ENCODE measurements at places on chromosomes 1 and 21.
A peak's percentile ranks its signal among the peaks of the same experiment; 100 is the strongest.

DNA sequence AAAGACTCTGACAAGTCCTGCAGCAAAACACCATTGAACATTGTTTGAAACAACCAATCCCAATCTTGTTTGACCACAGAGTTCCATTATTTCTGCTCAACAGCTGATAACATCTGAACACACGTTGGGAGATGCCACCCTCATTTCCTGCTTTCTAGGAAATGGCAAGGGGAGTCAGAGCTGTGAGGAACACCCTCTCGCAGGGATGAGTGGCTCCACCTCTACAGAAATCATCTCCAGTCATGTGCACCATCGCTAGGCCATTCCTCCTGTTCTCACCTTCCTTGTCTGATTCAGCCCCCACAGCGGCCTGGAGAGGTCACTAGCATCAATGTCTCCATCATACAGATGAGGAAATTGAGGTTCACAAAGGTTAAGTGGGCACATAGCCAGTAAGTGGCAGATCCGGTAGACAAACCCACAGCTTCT lies 22.4 kb upstream of the RUNX3 start:
- no peaks in the 10 kb centered on the region for H3K4me1 ChIP-seq
- H3K4me3 ChIP-seq: no peak overlapping the region
- no peaks in the 10 kb centered on the region for H3K27me3 ChIP-seq
- DNase-seq: no peak
- H3K27ac ChIP-seq: no peak overlapping the region
- no peaks in the 10 kb centered on the region for H3K36me3 ChIP-seq

GRCh38 chr1:178047403-178048093 lies 46.4 kb upstream of the RASAL2 start:
- no peak overlapping the region for H3K4me3 ChIP-seq
- H3K36me3 ChIP-seq: no peaks in the 10 kb centered on the region
- H3K27me3 ChIP-seq: no peaks in the 10 kb centered on the region
- no peak for DNase-seq

DNA sequence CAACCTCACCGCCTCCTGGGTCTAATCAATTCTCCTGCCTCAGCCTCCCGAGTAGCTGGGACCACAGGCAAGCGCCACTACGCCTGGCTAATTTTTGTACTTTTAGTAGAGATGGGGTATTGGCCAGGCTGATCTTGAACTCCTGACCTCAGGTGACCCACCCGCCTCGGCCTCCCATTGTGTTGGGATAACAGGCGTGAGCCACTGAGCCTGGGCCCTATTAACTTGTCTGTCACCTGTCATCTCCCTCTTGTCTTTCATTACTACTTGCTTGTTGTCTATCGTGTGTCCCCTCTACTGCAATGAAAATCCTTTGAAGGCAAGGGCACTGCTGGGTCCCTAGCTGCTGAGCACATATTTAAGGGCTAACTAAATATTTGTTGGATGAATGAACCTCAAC lies 3.4 kb downstream of the UQCRHL start:
- peaks cover 20% of the 10 kb centered on the region for H3K4me1 ChIP-seq
- no peak for DNase-seq
- no peak overlapping the region for H3K27ac ChIP-seq
- H3K4me3 ChIP-seq: no peak overlapping the region

DNA sequence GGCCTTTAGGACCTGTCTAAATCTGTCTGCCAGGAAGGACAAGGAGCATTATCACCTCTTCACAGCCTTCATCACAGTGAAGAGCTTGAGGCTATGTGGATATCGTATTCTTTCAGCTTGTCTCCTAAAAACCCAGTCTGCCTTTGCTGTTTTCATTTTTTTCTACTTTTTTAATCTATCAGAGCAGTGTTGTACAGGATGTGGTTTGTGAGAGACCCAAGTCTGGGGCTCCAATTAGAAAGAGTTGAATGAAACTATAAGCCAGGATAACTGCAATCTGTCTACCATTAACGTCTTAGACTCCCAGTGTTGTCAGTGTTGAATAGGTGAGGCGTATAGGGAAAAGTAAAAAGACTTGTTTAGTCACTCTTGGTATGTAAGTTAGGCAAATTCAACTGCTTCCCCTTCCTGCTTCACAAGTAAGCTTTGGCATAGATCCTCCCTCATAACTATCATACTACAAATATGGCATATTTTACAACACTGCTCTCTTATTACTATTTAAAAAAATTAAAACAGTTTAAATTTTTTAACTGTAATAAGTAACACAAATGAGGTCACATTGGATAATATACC lies 1225.8 kb upstream of the PRMT6 start:
- H3K4me1 ChIP-seq: no peaks in the 10 kb centered on the region
- no peaks in the 10 kb centered on the region for H3K27me3 ChIP-seq
- H3K4me3 ChIP-seq: no peak overlapping the region
- no peak for DNase-seq

DNA sequence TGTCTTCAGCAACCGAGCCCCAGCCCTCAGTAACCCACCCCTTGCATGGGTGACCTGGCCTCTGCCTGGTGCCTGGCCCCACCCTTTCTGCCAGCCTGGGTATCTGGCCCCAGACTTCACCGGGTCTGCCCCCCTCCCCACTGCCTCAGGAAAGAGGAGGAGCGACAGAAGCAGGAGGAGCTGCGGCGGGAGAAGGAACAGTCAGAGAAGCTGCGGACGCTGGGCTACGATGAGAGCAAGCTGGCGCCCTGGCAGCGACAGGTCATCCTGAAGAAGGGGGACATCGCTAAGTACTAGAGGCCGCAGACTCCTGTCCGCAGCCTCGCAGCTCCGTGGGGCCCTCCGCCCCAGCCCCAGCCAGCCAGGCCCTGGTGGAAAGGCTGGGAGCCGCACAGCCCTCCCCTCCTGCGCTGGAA lies 6.1 kb downstream of the TNFRSF25 start:
- DNase-seq: no peak

DNA sequence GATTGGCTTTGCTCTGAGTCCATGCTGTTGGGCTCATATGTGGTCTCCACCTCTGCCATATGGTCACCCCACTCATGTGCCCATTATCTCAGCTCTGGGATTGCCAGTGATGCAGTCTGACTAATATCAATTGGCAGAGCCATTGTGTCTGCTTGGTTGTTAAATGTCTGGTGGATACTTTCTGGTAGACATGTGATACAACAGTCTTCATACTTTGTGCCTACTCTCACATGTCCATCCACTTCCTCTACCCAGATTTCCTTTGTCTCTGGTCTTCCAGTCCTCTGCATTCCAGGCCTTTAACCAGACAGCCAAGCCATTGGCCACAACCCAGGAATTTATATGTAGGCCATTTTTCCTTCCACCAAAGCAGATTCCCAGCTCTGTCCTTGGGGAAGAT lies 30.8 kb upstream of the DIPK1A start:
- no peaks in the 10 kb centered on the region for H3K27me3 ChIP-seq
- H3K36me3 ChIP-seq: no peaks in the 10 kb centered on the region
- DNase-seq: no peak
- H3K27ac ChIP-seq: no peak overlapping the region

- H3K4me3 ChIP-seq: peak within 1 kb of the TSS; percentile 61
- peaks cover 27% of the 10 kb centered on the region for H3K36me3 ChIP-seq
Measured at GRCh38 chr1:1540090-1540817, at the start of gene TMEM240. Gene TMEM240, minus strand, starts transcription at chr1:1540624. Its CDS starts 278 bp downstream, at chr1:1540346.

DNA sequence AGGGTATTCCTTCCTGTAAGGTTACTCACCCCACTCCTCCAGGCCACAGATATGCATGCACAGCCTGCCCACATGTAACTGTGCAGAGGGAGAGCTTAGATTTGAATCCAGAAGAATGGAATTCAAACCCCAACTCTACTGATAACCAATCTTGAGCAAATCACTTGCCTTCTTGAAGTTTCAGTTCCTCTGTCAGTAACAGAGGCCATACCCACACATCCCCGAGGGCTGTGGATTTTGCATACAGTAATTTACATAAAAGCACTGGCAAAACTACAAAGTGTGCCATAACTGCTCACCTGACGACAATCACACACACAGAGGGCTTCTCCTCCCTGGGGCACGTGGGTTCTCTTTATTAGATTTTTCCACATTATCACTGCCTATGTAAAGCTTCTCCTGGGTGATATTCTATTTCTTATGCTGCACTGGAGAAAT lies 18.6 kb downstream of the CD247 start:
- no peaks in the 10 kb centered on the region for H3K4me1 ChIP-seq
- H3K27me3 ChIP-seq: peaks cover 3% of the 10 kb centered on the region
- H3K27ac ChIP-seq: no peak overlapping the region
- H3K4me3 ChIP-seq: no peak overlapping the region
- H3K36me3 ChIP-seq: no peaks in the 10 kb centered on the region

- H3K36me3 ChIP-seq: no peaks in the 10 kb centered on the region
- H3K27me3 ChIP-seq: no peaks in the 10 kb centered on the region
- H3K27ac ChIP-seq: no peak overlapping the region
Measured at GRCh38 chr21:21508859-21509258, 510.6 kb downstream of the NCAM2 start.

GRCh38 chr1:228454238-228454637 lies 32.9 kb upstream of the RNF187 start:
- H3K4me3 ChIP-seq: no peak overlapping the region
- no peaks in the 10 kb centered on the region for H3K36me3 ChIP-seq
- H3K27me3 ChIP-seq: no peaks in the 10 kb centered on the region
- no peak for DNase-seq
- H3K27ac ChIP-seq: no peak overlapping the region

DNA sequence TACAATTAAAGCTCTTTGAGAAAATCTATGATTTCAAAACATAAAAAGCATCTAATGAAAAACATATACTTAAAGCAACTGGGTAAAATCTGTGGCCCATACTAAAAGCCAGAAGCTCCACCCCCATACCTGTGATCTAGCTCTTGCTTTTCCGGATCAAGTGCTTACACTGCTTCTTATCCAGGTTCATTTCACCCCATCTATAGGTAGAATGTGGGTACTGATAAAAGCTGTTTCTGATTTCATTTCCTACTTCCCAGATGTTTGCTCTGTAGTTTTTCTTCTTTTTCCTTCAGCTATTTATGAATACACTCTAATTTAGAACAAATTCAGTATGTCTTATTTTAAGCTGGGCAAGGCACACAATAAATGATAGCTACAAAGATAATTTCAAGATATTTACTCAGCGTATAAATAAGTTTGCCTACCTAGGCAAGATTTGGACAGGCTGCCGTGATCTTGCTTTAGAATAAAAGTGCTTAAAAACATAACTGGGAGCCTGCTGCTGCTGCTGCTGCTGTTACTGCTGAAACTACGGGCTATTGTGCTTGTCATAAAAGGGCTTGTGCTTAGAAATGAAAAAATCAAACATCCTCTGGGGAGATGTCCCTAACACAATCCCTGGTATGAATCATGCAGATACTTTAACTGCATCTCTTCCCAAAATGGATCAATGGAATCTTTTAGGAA lies 2.1 kb downstream of the SIPA1L2 start:
- peaks cover 11% of the 10 kb centered on the region for H3K27me3 ChIP-seq
- H3K27ac ChIP-seq: no peak overlapping the region
- no peaks in the 10 kb centered on the region for H3K4me1 ChIP-seq
- no peaks in the 10 kb centered on the region for H3K36me3 ChIP-seq
- DNase-seq: peak; percentile 48
- H3K4me3 ChIP-seq: no peak overlapping the region

DNA sequence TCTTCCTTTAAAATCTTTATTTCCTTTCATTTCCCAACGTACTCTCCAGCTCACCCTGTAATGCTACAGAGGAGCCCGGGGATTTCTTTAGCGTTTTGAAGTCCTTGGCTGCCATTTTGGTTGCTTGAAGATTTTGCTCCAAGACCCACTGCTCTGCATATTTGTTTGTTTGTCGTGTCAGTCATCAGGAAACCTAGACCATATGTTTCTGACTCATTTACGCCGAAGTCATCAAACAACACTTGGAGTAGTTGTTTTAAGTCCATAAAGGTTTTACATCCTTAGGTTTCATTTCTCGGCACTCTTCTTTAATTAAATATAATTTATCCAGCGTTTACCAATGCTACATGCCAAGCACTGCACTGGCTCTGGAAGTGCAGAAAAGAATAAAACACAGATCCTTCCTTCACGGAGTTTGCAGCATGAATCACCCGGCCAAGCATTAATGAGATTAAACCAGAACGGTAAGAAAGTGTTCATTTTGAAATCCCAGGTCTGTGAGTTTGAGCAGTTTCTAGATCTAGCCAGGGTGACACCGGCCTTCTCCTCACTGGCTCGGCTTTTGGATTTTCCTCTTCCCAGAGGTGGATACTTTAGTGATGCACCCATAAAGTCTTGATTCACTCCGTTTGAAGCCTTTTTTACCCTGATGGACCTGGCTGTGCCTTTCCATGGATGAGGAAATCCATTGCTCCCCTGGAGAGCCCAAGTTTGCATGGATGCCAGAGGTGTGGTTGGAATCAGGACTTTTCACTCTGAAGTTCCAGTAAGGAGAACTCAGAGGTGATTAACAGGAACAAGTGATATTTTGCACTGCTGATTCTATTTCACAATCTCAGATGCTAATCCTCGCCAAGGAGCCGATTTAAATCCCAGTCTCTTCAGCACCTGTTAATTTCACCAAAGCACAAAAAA lies 109.3 kb downstream of the KAZN start:
- DNase-seq: no peak
- no peaks in the 10 kb centered on the region for H3K36me3 ChIP-seq
- H3K27me3 ChIP-seq: no peaks in the 10 kb centered on the region
- no peak overlapping the region for H3K27ac ChIP-seq

DNA sequence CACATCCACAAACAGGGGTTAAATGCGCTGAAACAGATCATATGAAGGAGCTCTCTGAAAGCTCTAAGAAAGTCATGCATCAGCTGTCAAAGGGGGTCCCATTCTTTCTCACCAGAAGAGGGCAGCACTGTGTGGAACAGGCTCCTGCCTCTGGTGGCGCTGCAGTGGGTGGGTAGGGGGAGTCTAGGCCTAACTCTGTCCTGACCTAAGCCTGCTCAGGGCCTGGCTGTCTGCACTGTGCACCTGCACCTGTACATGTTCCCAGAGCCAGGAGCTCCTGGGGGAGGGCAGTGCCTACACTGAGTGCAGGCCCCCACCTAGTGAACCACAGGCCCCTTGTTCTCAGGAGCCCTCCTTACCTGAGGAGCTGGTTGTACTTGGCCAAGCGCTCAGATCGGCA lies 16.0 kb downstream of the ENO1 start:
- peaks cover 2% of the 10 kb centered on the region for H3K4me1 ChIP-seq
- no peak overlapping the region for H3K27ac ChIP-seq
- no peaks in the 10 kb centered on the region for H3K27me3 ChIP-seq
- DNase-seq: no peak

DNA sequence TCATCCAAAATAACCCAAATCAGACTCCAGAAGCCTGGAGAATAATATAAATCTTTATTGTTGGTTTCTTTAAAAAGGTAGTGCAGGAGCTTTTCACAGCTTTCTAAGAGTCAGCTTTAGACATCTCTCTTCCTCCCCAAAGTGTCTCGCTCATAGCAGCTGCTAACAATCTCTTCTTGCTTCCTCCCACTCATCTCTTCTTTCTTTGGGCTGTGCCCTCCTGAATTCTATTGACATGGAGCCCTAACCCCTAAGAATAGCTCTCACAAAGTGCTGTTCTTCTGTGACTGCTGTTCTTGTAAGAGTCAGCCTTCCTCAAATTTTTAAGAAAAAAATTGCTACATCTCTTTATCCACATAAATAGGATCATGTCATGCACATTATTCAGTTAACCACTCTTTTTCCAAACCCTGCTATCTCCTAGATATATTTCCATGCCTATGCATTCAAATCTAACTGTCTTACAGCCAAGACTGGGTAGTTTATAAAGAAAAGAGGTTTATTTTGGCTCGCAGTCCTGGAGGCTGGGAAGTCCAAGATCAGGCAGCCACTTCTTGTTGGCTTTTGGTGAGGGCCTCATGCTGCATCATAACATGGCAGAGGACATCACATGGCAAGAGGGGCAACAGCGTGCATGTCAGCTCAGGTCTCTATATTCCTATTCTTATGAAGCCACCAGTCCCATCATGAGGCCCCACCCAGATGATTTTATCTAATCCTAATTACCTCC lies 301.0 kb upstream of the POU3F1 start:
- no peak for DNase-seq
- no peaks in the 10 kb centered on the region for H3K27me3 ChIP-seq
- H3K36me3 ChIP-seq: no peaks in the 10 kb centered on the region
- H3K27ac ChIP-seq: no peak overlapping the region
